HCT116 (cell line): ENCODE measurements at places on chromosomes 3 and 15.

GRCh38 chr3:13013151-13013561, 60.1 kb downstream of the IQSEC1 start:
- no peak for DNase-seq

DNA sequence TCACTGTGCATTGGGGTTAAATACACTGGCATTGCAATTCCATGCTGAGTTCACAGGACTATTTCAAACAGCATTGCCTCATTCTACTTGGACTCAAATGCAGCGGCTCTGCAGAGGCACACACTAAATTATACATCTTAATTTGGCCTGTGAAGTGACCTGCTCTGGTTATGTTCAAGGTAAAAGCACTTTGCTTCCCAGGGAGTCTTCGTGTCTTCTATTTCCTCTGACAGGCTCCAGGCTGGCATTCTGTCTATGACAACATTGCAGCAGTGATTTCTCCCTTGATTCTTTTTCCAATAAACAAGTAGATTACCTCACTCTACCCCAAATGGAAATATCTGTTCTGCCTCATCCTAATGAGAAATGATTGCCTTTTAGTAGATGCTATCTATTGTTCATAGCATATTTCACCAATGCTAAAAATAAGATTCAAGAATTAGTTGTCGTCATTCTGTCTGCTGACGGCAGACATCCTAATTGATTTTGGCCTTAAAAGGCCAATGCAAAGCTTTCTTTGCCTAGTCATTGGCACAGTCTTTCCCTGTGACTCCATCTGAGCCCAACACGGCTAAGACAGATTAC, 33.8 kb downstream of the FMN1 start:
- no peak for DNase-seq

GRCh38 chr3:29319798-29320197, 38.9 kb downstream of the RBMS3 start:
- DNase-seq = no peak

- DNase-seq = no peak
These were observed 5.4 kb upstream of the P4HTM start for GRCh38 chr3:48984663-48985062.

- DNase-seq = no peak
These were observed 18.5 kb downstream of the CPNE4 start for GRCh38 chr3:132016061-132017041.

GRCh38 chr3:171827385-171827784, 15.8 kb upstream of the TMEM212 start:
- no peak for DNase-seq

DNA sequence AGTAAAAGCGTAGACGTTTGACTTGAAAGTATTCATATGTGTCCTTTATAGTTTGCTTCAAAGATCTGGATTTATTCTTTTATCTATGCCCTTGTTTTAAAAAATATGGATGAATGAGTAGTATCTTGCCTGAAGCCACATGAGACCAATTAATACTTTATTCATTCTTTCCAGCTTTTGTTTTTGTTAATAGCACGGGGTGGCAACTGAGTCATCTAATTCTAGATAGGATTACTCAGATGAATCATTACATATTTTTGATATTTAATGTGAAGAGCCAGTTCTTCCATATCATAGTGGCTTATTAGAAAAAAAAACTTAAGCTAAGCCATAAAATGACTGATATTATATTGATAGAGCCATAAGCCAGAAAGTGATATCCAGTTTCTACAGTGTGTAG, 121.9 kb downstream of the BBX start:
- DNase-seq = no peak

GRCh38 chr15:72203507-72203837, 5.9 kb upstream of the GRAMD2A start:
- no peak for DNase-seq

DNA sequence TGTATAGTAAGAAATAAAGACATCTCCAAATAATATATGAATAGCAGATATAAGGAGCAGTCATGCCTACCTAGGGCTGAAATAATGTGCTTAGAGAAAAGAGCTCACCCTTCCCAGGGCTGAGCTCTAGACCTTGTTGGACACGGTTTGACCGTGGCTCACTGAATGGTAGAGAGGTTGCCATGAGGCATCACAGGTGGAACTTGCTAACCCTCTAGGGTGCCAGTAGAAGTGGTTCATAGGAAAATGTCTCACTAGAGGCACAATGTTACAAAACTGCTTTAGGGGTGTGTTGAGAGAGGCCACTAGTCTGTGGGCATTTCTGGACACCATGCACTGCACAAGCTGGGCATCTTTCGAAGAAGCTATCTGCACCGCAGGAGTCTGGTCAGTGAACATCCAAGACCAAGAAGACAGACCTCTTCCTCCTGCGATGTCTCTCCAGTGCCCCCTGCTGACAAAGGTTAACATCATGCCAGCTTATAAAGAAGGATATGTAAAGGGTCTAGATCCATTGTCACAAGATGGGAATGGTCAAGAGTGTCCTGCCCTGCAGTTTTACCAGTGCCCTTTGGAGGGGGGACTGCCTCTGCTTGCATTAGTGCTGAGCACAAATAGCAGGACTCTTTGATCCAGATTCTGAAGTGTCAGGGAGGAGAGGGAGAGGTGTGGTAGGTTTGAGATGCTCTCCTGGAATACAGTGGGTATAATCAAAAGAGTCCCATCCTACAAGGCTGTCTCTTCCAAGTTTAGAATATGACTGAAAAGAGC, 266.8 kb downstream of the ZNF385D start:
- no peak for DNase-seq

DNA sequence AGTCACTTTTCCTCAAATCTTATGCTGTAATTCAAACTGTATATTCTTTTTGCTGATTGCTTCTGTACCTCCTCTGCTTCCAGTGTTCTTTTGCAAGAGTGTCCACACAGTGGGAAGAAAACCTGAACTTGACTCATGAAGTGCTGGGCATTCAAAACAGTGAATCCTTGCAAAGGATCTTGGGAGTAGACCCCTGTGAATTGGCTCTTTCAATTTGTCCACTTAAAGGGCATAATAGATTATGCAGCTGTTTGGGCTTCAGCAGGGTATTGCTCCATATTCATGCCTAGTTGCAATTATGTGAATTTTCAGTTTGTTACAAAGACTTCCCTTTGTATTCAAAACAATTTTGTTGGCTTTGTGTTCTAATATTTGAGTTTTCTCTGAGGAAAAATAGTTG, 11.4 kb downstream of the ZFAND6 start:
- DNase-seq = no peak
